ENCODE measurements at places on chromosomes 12 and 14.

DNA sequence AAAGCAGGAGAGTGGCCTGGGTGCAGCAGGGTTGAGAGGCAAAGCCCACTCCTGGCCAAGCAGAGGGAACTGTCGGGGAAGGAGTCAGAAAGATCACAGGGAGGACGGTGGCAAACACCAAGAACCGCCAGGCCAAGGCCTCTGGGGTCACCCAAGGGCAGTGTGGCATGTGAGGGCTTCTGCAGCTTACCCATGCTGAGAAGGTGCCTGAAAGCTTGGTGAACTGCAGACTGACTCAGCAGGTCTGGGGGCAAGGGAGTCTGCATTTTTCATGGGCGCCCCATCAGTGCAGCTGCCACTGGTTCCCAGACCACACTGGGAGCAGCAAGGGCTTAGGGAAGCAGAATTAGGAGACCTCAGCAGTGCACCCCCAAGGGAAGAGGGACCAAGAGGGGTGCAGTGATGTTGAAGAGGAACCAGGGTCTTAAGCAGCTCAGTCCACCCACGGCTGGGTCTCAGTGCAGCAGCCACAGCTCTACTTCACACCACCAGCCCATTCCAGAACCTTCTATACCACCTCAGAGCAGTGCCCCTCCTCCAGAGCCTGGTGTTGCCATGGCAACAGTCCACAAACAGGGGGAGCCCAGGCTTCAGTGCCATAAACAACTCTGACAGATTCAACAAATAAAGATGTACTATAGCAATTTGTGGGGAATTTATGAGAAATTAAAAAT is 59.4 kb downstream of the ITPK1 start:
- peaks cover 3% of the 10 kb centered on the region for H3K27me3 ChIP-seq
- peak overlapping the region; percentile 82 for H3K27ac ChIP-seq
- peaks cover 19% of the 10 kb centered on the region for H3K4me1 ChIP-seq
- H3K4me3 ChIP-seq, result no peak overlapping the region

DNA sequence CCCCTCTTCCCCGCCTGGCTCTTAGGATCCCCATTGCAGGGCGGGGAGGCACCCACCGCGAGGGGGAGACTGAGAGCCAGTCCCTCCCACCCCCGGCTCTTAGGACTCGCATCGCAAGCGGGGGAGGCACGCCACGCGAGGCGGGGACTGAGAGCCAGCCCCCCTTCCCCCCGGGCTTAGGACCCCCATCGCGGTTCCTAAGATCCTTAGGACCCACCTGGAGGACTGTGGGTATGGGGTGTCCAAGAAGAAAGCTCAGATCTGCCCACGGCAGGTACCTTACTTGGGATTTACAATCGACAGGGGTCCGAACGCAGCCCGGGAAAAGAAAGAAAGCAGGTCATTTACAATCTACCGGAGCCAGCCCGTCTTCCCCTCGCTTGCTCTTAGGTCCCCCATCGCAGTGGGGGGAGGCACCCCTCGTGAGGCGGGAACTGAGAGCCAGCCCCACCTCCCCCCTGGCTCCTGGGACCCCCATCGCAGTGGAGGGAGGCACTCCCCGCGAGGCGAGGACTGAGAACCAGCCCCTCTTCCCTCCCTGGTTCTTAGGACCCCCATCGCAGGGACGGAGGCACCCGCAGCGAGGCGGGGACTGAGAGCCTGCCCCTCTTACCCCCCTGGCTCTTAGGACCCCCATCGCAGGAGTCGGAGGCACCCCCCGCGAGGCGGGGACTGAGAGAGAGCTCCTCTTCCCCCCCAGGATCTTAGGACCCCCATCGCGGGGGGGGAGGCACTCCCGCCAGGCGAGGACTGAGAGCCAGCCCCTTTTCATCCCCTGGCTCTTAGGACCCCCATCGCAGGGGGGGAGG is 43.7 kb downstream of the DDX11 start:
- H3K27ac ChIP-seq, result no peak overlapping the region
- DNase-seq, result no peak
- no peaks in the 10 kb centered on the region for H3K36me3 ChIP-seq
- H3K27me3 ChIP-seq, result peaks cover 7% of the 10 kb centered on the region
- H3K4me1 ChIP-seq, result no peaks in the 10 kb centered on the region

DNA sequence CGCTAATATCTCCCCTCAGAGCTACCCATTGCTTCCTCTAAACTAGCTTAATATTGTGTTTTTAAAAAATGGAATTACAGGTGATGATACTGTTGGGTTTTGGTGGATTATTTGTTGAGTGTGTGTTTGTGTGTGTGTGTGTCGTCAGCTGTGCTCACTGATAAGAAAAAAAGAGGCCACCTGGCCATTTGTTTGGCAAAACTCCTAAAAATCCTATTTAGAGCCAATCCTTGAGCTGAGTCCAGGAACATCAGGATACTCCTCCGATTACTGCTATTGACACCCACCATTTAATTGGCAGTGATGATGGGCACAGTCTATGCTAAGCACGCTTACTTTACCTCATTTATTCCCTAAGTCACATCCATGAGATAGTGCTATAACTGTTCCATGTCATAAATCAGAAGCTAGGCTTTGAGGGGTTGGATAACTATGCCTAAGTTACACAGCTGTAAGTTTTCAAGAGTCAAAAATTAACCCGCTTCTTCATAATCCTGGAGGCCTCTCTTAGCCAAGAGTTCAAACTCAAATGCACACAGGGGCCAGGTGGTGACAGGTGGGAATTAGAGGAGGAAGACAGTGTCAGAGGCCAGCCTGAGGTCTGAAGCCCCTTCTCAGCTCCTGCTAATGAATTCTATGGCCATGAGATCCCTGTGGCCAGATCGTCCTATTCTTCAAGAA is 1026.6 kb upstream of the TMEM132C start:
- no peaks in the 10 kb centered on the region for H3K36me3 ChIP-seq
- 0 out of 2 replicates have a peak overlapping the region, but pooled peaks have one; percentile 4 for H3K27ac ChIP-seq
- no peak overlapping the region for H3K4me3 ChIP-seq
- no peaks in the 10 kb centered on the region for H3K27me3 ChIP-seq

DNA sequence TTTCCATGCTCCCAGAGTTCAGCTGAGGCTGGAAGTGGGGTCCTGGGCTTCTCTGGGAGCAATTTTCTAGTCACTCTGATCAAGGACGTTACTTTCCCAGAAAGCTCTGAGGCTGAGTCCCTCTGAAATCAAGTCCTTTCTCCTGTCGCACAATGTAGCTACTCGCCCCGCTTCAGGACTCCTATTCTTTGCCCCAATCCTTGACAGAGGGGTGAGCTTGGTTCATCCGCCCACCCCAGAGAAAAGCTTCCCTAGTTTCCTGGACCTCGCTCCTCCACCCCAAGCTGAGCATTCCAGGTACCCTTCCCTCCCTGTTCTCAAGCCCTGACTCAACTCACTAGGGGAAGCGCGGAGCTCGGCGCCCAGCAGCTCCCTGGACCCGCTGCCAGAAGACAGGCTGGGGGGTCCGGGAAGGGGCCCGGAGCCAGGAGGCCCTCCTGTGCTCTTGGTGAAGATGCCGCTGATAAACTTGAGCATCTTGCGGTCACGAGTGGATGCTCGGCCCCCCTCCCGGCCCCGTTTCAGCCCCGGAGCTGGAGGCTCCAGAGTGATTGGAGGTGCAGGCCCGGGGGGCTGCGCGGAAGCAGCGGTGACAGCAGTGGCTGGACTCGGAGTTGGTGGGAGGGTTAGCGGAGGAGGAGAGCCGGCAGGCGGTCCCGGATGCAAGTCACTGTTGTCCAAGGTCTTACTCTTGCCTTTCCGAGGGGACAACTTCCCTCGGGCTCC is 1.6 kb downstream of the AGAP2 start:
- H3K27ac ChIP-seq, result no peak overlapping the region
- peak overlapping the region; percentile 73 for H3K4me3 ChIP-seq
- peaks cover 31% of the 10 kb centered on the region for H3K27me3 ChIP-seq
- peaks cover 34% of the 10 kb centered on the region for H3K4me1 ChIP-seq

DNA sequence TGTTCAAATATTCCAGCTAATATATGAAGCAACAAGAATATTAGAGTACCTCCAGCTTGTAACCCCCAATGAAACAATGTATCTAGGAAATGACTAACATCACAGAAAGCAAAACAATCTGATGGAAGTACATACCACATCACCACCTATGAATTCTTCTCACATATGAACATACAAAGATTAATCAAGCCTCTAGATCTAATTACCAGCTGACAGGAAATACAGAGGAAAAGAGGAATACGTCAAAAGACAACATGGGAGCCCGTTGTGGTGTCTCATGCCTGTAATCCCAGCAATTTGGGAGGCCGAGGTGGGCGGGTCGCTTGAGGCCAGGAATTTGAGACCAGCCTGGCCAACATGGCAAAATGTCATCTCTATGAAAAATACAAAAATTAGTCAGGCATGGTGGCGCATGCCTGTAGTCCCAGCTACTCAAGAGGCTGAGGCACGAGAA is 7.5 kb downstream of the NEDD8 start:
- peak overlapping the region; percentile 76 for H3K4me3 ChIP-seq
- H3K27ac ChIP-seq, result peak overlapping the region; percentile 89
- DNase-seq, result peak; percentile 84
- peaks cover 30% of the 10 kb centered on the region for H3K4me1 ChIP-seq
- H3K27me3 ChIP-seq, result peaks cover 1% of the 10 kb centered on the region

GRCh38 chr12:125331342-125332052 is 266.3 kb downstream of the AACS start:
- H3K27me3 ChIP-seq, result peaks cover 4% of the 10 kb centered on the region
- no peak overlapping the region for H3K27ac ChIP-seq
- no peak for DNase-seq

- no peaks in the 10 kb centered on the region for H3K36me3 ChIP-seq
- H3K4me3 ChIP-seq, result no peak overlapping the region
- no peaks in the 10 kb centered on the region for H3K27me3 ChIP-seq
- no peak overlapping the region for H3K27ac ChIP-seq
- no peak for DNase-seq
- H3K4me1 ChIP-seq, result no peaks in the 10 kb centered on the region
Measured at GRCh38 chr12:118922405-118922804, 58.9 kb upstream of the SRRM4 start.

DNA sequence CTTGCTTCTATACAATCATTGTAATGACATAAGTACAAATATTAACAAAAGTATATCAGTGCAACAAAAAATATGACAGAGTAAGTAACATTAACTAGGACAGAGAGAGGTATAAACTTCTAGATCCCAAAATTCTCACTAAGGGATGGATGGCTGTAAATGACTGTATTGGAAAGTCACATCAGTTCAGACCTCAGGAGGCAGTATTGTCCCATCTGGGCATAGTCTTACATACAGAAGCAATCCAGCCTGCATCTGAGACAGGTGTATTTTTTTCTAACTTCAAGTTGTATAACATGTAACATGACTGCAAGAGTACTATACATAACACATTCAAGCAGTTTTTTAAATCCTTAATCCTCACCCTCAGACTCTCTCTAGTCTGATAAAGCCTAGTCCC is 99.0 kb downstream of the GARIN6 start:
- H3K4me1 ChIP-seq, result no peaks in the 10 kb centered on the region
- no peaks in the 10 kb centered on the region for H3K36me3 ChIP-seq
- no peak overlapping the region for H3K4me3 ChIP-seq
- no peak for DNase-seq
- no peaks in the 10 kb centered on the region for H3K27me3 ChIP-seq

- DNase-seq, result no peak
- H3K27me3 ChIP-seq, result peaks cover 61% of the 10 kb centered on the region
- H3K4me3 ChIP-seq, result no peak overlapping the region
- H3K27ac ChIP-seq, result no peak overlapping the region
- no peaks in the 10 kb centered on the region for H3K36me3 ChIP-seq
Measured at GRCh38 chr12:52686756-52687487, 6.7 kb upstream of the KRT1 start.

GRCh38 chr14:22213120-22213519 is 375.9 kb downstream of the DAD1 start:
- no peaks in the 10 kb centered on the region for H3K4me1 ChIP-seq
- no peak overlapping the region for H3K27ac ChIP-seq
- no peak overlapping the region for H3K4me3 ChIP-seq

DNA sequence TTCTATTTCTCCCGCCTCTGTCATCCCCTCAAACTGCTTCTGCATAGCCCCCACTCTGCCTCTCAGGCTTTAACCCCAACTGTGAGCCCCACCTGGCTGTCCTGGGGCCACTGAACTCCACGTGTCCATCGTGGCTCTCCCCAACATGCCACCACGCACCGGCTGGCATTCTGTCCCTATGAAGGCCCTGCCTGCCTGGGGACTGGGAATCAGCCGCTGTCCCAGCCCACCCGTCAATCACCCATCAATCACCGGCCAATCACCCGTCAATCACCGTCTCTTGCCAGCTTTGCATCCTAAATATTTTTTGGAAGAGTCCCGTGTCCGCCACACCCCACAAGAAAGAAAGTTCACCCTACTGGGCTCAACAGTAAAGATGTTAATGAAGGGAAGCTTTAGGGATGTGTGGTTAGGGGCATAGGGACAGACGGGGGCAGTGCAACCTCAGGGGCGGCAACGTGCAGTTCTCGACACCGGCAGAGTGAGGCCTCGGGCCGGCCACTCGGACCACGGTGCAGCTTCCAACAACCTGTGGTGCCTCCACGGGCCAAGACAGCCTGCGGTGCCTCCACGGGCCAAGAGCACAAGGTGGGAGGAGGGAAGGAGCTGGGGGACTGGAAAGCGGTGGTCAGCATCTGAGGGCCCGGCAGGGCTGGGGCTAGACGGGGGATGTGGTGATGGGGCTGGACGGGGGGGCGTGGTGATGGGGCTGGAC is 85.6 kb downstream of the GALNT9 start:
- H3K4me3 ChIP-seq, result no peak overlapping the region
- no peak for DNase-seq
- H3K36me3 ChIP-seq, result peaks cover 6% of the 10 kb centered on the region

DNA sequence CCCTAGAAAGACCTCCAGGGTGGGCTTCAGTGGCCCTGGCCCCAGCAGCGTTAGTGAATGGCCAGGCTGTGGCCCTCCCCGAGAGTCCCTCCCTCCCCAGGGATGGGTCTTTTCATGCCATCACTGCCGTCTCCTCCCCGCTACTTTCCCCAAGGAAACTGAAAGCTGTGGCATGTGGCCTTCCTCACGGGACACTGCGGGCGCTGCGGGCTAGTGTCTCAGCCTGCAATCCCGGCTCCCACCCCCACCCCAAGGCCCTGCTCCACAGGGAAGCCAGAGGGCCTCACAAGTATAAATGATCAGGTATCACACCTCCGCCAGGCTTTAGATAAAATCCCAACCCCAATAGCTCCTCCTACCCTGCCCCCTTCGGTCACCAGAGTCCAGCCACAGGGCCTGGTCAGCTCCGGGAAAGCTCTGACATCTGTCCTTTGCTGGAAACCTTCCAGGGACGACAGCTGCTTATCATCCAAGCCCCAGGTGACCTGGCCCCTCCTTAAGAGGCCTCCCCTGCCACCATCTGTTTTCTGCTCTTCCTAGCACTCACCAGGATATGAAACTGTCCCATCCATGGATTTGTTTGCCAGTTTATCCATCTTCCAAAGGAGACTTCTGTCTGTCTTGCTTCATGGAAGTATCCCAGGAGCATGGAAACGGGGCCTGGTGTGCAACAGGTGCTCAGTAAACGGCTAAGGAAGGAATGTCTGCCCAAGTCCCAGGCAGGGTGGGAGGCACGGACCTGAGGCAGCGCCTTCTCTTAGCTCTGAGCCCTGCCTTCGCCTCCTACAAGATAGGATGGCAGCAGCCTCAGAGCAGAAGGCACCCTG is 31.6 kb downstream of the CCDC85C start:
- H3K27ac ChIP-seq, result no peak overlapping the region
- no peak overlapping the region for H3K4me3 ChIP-seq
- H3K36me3 ChIP-seq, result no peaks in the 10 kb centered on the region
- H3K27me3 ChIP-seq, result no peaks in the 10 kb centered on the region

- no peak overlapping the region for H3K4me3 ChIP-seq
- H3K27ac ChIP-seq, result no peak overlapping the region
- H3K4me1 ChIP-seq, result no peaks in the 10 kb centered on the region
- H3K27me3 ChIP-seq, result no peaks in the 10 kb centered on the region
- DNase-seq, result no peak
Measured at GRCh38 chr12:13436182-13436581, 239.7 kb downstream of the EMP1 start.

- no peak for DNase-seq
- no peaks in the 10 kb centered on the region for H3K27me3 ChIP-seq
- H3K36me3 ChIP-seq, result no peaks in the 10 kb centered on the region
- no peak overlapping the region for H3K27ac ChIP-seq
- H3K4me1 ChIP-seq, result peaks cover 29% of the 10 kb centered on the region
Measured at GRCh38 chr14:70881549-70882177, 25.6 kb upstream of the PCNX1 start.

Measured in HFFc6 (cell line).